ENCODE measurements at places on chromosomes 1 and 21.

- no peak for DNase-seq
Observed at GRCh38 chr21:39197448-39198233, 14.4 kb upstream of the PSMG1 start.

- peak; percentile 41 for DNase-seq
Observed at GRCh38 chr1:210400043-210400840, 71.5 kb downstream of the HHAT start.

DNA sequence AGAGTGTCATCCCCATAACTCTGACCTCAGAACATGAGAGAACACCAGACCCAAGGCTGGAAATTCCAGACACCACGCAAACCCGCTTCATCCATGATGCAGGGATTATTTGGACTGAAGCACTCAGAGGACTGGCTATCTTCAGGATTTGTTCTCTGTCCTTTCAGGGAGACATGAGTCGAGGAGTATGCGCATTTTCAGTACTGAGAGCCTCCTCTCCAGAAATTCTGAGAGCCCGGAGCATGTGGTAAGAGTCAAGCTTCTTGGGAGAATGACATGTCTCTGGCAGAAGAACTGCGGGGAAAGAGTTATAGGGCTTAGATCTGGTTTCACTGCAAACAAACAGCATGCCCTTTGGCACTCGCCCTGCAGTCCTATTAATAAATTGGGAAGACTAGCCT lies 6.9 kb downstream of the LAX1 start:
- DNase-seq, result no peak

DNA sequence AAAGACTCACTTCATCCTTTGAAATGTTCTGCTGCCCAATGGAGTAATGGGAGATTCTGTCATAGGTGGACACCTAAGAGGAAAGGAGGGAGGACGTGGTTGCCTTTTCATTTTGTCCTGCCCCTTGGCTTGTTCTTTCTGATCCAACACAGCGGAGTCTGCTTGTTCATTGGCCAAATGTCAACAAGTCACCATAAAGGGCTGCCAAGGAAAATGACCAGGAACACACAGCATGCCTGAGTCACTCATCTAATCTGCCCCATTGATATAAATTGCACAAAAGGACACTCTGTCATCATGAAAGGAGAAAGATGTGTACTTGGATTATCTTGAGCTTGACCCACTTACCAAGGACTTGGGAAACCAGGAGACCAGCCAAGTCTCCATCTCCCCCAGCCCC lies 422.9 kb downstream of the SETD4 start:
- DNase-seq, result no peak

DNA sequence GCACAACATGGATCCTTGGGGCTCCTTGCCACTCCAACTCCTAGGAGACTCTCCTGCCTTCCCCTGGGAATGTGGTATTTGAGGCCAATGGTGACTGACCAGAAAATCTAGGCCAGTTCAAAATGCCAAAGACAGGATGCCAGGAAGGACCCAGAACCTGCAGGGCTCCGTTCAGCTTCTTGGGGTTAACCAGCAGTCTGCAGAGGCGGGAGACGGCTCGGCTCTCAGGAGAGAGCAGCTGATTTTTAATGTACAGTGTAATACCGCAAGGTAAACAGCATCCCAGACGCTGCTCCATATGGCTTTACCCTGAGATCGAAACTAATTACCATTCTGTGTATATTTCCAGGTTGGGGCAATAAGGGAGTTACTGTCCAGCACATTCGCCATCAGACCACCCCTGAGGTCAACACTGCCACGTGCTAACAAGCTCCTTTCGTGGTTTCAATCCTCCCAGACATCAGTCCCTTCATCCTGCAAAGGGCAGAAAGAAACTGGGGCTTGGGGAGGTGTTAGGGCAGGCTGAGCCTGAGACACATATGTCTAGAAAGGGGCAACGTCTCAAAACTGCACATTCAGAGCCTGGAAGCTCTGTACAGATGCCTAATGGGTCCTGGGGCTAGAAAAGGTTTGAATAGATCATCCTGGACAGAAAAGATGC lies 16.7 kb downstream of the ITPKB start:
- no peak for DNase-seq

- DNase-seq, result no peak
Observed at GRCh38 chr21:39867198-39867650, at the start of gene PCP4. Gene PCP4, plus strand, starts transcription at chr21:39867438. Its CDS starts 64 bp downstream, at chr21:39867502.

DNA sequence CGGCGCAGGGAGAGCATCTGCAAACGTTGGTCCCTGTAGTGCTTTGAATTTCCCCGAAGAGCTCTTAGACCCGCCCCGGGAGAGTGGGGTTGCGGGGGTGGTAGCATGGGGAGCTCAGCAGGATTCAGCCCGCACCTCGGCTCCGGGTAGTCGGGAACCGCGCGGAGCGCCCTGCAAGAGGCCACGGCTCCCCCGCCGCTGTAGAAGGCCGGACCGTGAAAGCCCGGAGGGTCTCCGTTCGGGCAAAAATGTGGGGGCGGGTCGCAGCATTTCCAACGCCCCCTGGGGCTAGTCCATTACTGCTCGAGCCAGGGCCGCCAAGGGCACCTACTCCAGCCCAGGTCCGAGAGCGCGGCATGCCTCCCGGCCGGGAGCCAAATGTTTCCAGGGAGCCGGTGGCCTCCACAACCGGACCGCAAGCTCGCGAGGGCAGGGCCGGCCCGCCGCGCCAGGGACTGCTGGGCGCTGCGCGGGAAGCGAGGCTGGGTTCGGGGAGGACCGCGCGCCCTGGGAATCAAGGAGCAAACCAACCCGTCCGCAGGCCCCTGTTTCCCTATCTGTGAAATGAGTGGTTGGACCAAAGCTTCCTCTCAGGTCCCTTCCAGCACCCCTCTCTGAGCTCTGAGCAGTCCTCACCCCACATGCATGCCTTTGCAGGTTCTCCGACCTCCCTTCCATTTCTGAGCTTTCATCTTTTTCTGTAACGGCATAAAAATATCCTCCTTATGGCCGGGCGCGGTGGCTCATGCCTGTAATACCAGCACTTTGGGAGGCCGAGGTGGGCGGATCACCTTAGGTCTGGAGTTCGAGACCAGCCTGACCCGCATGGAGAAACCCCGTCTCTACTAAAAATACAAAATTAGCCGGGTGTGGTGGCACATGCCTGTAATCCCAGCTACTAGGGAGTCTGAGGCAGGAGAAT lies 775 bp upstream of the TMEM63A start:
- DNase-seq, result no peak

DNA sequence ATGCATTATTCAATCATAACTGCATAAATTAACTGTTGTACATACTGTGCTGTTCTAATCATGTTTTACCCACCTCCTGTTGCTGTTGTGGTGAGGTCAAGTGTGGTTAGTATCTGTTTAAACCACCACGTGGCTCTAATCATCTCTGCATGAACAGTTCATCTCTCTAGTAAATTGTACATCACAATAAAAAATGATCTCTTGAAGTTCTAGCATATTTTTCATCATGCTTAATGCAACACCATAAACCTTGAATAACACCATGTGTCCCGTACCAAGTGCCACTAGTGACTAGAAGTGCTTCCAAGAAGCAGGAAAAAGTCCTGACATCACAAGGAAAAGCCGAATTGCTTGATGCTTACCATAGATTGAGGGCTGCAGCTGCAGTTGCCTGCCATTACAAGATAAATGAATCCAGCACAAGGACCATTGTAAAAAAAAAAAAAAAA lies 51.7 kb downstream of the SNRPE start:
- DNase-seq, result no peak
